ENCODE measurements at places on chromosomes 11 and 22. TPM values are rescaled to one million over a fixed set of nuclear protein-coding genes. Genes with fewer than 3 reads are reported as not detected.
A peak's percentile ranks its signal among the peaks of the same experiment; 100 is the strongest.

The MYO7A gene
- 4.3 TPM for total RNA-seq

The NOX4 gene
- total RNA-seq: 19.7 TPM

The SLC22A6 gene
- total RNA-seq: not detected

- no peak overlapping the region for H3K4me3 ChIP-seq
- DNase-seq: no peak
- no peaks in the 10 kb centered on the region for H3K27me3 ChIP-seq
- H3K27ac ChIP-seq: no peak overlapping the region
Measured at GRCh38 chr11:93718057-93718563, 23.2 kb downstream of the TAF1D start.

- no peaks in the 10 kb centered on the region for H3K4me1 ChIP-seq
- no peak overlapping the region for H3K4me3 ChIP-seq
- DNase-seq: no peak
- no peaks in the 10 kb centered on the region for H3K27me3 ChIP-seq
- no peaks in the 10 kb centered on the region for H3K36me3 ChIP-seq
Measured at GRCh38 chr11:78270971-78271370, 82.3 kb downstream of the USP35 start.

DNA sequence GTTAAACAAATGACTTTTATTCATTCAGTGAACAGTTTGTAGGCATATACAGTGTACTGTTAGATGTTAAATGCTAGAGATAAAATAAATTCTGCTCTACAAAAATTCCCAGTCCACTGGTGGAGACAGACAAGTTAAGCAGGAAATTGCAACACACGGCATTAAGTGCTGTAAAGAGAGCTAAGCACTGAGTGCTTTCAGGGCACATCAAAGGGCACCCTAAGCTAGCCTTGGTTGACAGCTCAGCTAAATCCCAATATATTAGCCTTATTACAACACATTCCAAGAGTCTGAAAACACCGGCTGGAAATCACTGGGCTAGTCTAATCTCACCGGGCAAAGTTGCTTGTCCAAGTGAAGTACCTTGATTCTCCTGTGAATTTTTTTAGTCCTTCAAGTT lies 55.1 kb downstream of the NOX4 start:
- no peak overlapping the region for H3K4me3 ChIP-seq
- no peaks in the 10 kb centered on the region for H3K36me3 ChIP-seq
- no peaks in the 10 kb centered on the region for H3K27me3 ChIP-seq
- H3K27ac ChIP-seq: no peak overlapping the region
- H3K4me1 ChIP-seq: no peaks in the 10 kb centered on the region

DNA sequence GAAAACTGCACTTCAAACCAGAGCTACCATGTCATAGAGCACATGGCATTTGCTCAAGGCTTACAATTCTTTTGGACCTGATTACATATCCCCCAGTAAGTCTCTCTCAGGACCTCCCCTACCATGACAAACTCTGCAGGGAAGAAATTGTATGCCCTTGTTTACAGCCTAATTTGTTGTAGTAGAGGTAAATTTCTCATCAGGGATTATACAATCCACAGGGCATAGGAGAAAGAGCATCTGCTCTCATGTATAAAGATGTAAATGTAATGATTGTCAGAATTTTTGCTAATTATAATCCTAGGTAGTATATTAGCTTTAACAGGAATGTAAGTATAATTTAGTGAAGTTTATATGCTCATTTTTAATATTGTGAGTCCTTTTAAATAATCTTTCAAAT lies at the start of gene OR8B3:
Gene OR8B3 (minus strand): TSS at position 101 of the 400 bp plus-strand sequence. CDS start 1,673 bp downstream, outside the sequence.
- no peaks in the 10 kb centered on the region for H3K27me3 ChIP-seq
- H3K27ac ChIP-seq: no peak within 1 kb of the TSS
- DNase-seq: no peak
- H3K36me3 ChIP-seq: no peaks in the 10 kb centered on the region
- H3K4me3 ChIP-seq: no peak within 1 kb of the TSS

DNA sequence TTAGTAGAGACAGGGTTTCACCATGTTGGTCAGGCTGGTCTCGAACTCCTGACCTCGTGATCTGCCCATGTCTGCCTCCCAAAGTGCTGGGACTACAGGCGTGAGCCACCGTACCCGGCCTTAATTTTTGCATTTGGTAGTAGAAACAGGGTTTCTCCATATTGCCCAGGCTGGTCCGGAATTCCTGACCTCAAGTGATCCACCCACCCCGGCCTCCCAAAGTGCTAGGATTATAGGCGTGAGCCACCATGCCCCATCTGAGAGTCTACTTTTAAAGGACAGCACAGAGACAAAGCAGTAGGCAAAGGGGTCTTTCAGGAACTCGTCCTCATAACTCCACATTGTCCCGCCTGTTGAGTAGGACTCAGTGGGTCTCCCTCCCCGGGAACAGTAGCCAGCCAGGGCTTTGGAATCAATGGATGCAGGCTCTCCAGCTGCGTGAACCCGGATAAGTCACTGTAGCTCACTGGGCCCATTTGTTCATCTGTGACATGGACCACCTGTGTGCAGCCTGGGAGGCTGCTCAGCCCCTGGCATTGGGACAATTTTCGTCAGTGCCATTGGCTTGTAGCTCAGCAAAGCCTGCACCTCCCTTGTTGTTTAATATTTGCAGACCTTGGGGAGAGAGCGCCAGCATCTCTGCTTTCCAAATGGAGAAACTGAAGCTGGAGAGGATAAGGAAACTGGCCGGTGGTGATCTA lies 86.1 kb downstream of the ARHGAP8 start:
- H3K27me3 ChIP-seq: no peaks in the 10 kb centered on the region
- H3K36me3 ChIP-seq: no peaks in the 10 kb centered on the region
- DNase-seq: no peak
- H3K27ac ChIP-seq: no peak overlapping the region

GRCh38 chr11:24932110-24933000 lies 435.5 kb downstream of the LUZP2 start:
- no peaks in the 10 kb centered on the region for H3K4me1 ChIP-seq
- no peak overlapping the region for H3K4me3 ChIP-seq
- H3K27me3 ChIP-seq: no peaks in the 10 kb centered on the region
- no peak for DNase-seq
- no peak overlapping the region for H3K27ac ChIP-seq

DNA sequence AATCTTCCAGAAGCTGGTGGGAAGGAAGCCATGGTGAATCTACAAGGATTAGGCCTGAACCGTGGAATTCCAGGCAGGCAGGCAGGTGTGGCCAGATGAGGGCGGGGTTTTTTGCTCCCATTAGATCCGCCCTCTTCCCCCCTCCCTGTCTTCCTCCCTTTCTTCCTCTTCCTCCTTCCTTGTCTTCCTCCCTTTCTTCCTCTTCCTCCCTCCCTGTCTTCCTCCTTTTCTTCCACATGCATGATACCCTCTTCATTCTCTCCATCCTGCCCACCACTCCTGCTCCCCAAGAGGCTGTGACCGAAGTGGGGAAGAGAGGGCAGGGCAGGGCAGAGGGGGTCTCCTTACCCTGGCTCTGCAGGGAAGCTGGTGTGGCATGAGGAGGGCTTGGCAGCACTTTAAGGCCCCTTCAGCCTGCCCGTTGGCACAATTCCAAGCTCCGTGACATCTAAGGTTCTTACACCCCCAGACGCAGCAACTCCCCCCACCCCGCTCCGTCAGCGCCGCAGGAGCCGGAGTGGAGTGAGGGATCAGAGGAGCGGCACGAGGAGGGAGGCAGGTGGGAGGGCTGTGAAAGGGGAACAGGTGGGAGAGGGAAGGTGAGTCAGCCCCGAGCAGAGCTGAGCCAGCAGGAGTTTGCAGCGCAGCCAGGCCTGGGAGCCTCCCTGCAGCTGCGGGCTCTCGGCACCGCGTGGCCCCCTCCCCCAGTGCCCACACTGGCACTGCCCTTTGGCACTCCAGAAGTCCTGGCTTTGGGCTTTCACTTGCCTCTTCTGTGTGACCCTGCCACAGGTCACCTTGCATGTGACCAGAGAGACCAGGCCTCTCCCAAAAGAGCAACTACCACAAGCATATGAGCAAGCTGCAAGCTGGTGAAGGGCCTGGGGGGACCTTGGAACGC lies 32.1 kb downstream of the KCNJ4 start:
- no peak overlapping the region for H3K27ac ChIP-seq
- no peaks in the 10 kb centered on the region for H3K36me3 ChIP-seq
- DNase-seq: no peak
- no peak overlapping the region for H3K4me3 ChIP-seq
- no peaks in the 10 kb centered on the region for H3K27me3 ChIP-seq
- no peaks in the 10 kb centered on the region for H3K4me1 ChIP-seq

- H3K27ac ChIP-seq: peak overlapping the region; percentile 27
- H3K4me3 ChIP-seq: no peak overlapping the region
- H3K36me3 ChIP-seq: no peaks in the 10 kb centered on the region
Measured at GRCh38 chr22:27836181-27836580, 34.6 kb upstream of the MN1 start.

- H3K27ac ChIP-seq: peak overlapping the region; percentile 94
- peak overlapping the region; percentile 87 for H3K4me3 ChIP-seq
- H3K4me1 ChIP-seq: peaks cover 10% of the 10 kb centered on the region
- no peak for DNase-seq
- peaks cover 10% of the 10 kb centered on the region for H3K36me3 ChIP-seq
Measured at GRCh38 chr11:65121447-65121864, 478 bp downstream of the FAU start.

DNA sequence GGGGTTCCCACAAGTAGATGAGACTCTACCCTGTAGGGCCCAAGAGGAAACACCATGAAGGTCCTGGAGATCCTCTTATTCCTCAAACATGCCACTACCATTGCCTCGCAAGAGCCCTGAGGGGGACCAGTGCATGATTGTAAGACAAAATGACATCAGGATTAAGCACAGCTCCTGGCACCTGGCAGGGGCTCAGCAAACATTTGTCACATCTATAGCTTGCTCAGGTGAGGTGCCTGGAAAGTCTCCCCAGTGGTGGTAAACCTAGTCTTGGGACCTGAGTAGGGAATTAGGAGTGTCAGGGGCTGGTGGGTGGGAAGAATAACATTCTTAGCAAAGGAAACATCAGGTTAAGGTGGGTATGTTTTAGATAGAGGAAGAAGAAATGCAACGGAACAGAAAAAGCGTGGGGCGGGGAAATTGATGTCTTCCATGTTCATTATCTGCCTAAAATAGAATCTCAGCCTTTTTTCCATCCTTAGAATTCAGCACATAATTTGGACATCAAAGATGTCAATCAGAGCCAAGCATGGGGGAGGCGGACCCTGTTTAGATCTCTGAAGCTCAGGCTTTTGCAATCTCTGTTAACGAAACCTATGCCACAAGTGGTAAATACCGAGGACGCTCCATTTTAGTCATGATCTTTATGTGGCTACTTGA lies 924 bp downstream of the YPEL1 start:
- peak overlapping the region; percentile 70 for H3K27ac ChIP-seq
- peak overlapping the region; percentile 70 for H3K4me3 ChIP-seq
- H3K27me3 ChIP-seq: no peaks in the 10 kb centered on the region
- H3K4me1 ChIP-seq: no peaks in the 10 kb centered on the region

DNA sequence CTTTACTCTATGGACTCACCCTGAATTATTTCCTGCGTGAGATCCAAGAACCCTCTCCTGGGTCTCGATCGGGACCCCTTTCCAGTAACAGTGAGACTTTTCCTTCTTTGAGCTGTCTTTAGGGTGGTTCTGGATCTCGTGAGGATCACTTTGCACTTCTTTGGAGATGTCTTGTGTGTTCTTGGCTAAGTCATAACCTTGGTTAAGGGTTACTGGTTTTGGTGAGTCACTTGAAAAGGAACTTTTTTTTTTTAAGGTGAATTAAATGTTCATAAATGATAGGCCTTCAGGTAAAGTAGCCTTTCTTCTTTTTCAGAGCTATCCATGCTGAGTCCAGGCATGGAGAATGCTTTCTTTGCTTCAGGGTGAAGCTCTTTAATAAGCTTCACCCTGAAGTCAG lies 19.4 kb upstream of the GSTP1 start:
- no peaks in the 10 kb centered on the region for H3K36me3 ChIP-seq
- H3K4me3 ChIP-seq: no peak overlapping the region
- H3K4me1 ChIP-seq: no peaks in the 10 kb centered on the region
- H3K27ac ChIP-seq: no peak overlapping the region

DNA sequence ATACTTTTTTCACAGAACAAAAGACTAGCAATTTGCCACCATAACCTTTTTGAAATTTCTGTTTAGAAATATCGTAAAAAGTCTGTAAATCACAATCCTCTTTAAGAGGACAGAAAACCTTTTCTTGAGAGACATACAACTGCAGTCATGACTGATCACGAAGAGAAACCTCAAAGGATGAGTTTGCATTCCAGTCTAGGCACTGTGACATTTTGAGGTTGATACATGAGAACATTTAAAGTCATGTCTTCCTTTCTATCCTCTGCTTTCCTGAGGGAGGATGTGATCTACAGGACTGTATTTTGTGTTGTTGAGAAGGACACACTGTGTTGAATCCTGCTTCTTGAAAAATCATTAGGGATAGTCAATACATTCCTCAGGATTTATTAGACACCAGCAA lies 476.7 kb upstream of the CCDC179 start:
- no peak overlapping the region for H3K4me3 ChIP-seq
- H3K36me3 ChIP-seq: no peaks in the 10 kb centered on the region
- H3K27me3 ChIP-seq: no peaks in the 10 kb centered on the region

DNA sequence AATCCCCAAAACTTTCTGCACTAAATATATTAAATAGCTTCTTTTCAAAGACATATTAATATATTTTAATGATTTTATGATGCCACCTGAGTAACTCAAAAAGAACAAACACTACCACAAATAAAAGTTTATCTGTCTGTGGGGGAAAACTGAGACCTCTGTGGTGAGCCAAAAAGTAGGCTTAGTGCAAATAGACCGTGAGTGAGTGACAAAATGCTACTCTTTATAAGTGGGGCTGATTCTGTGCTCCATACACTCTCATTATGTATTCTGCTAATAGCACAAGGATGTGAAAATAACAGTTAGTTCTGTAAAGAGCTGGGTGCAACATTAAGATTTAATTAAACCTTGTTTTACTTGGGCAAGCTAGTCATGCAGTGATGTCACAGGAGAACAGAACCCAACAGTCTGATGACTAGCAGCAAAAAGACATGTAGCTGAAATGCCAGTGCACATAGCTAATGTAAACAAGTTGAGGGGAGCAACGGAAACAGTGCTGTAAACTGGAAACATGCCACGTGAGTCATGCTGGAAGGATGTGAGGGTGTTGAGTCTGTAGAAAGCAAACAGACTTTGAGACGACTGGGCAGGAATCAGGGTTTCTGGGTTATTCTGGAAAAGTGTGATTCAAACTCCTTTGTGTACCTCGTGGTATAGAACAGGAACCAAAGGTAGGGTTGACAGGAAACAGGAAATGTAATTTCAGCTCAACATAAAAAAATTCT lies 1130.4 kb downstream of the LRRC4C start:
- peak; percentile 59 for DNase-seq
- no peaks in the 10 kb centered on the region for H3K36me3 ChIP-seq
- H3K27me3 ChIP-seq: no peaks in the 10 kb centered on the region
- H3K4me1 ChIP-seq: no peaks in the 10 kb centered on the region

DNA sequence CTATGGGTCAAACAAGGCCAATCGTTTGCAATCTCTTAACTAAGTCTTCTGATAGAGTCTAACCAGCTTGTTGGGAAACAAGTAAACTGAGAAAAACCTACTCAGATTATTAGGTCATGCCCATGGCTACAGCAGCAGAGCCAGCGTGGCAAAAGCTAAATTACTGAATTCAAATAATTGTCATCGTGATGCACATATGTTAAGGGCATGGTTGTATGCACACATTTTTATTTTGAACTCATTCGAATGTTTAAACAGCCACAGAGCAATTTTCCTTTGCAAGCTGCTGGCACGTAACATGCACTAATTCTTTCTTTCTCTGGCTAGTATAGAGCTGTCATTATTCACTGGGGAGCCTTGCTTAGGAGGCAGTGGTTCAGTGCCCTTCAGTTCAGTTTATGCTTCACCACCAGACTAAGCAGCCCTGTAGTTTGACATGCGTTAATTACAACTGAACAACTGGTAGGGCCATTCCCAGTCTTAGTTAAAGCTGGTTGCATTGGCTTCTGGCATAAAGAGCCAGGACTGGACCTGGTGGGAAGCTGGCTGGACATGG lies 396.4 kb downstream of the METTL15 start:
- DNase-seq: no peak
- no peaks in the 10 kb centered on the region for H3K4me1 ChIP-seq
- no peak overlapping the region for H3K27ac ChIP-seq
- no peak overlapping the region for H3K4me3 ChIP-seq
- H3K36me3 ChIP-seq: no peaks in the 10 kb centered on the region
- H3K27me3 ChIP-seq: no peaks in the 10 kb centered on the region

Data from breast epithelium (tissue), 4 donors.